Stimulated activated naive CD8-positive, alpha-beta T cell treated with anti-CD3 and anti-CD28 coated beads, Interleukin-15, Interleukin-2, amounts not matched to agents 100 U/mL and 50 U/mL, for 24 hours (primary cell): ENCODE measurements at places on chromosomes 12 and 14.

- DNase-seq, result no peak
Measured at GRCh38 chr12:106021516-106021915, 117.2 kb downstream of the NUAK1 start.

DNA sequence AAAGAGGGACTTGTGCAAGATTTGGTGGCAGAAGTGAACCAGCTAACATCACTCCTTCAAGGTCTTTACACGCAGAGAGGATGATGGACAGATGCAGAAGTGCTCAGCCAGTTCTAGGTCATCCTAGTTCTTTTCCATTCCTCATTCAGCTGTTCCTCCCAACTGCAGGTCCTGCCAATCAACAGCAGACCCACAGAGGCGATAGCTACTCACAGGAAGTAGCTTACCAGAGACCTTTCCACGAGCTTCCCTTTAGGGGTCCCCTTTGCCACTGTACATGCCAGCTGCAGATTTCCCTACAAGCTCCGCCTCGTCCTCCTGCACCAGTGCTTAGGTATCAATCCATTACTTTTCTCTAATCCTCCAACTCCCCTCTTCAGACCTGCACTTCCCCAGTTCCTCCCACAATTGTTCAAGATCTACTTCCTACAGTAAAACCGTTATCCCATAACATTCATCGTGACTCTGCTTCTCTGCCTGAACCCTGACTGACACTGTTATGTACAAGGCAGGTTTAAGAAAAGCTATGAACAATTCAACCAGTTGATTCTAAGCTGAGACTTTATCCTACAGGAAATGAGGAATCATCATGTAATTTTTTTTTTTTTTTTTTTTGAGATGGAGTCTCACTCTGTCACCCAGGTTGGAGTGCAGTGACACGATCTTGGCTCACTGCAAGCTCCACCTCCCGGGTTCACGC, 22.5 kb downstream of the RECQL start:
- no peak for DNase-seq

DNA sequence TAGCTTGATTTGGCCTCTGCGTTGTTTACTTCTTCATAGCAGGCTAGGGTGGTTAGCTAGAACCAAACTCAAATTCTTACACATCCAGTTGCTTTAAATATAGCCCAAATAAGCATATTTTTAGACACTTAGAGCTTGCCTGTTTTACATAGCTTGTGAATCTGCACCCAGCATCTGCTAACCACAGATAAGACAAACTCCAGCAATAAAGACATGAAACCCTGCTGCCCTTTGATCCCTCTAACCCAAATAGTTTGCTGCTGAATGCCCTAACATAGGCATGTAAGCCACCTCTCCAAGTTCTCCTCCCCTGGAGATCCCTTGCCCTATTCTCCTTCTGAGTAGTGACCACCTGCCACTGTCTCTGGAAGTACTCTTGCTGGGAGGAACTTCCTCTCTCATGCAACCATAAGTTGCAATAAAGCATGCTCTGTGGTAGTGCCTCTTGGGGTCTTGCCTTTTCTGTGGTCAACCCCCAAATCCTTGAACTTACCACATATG, 185.6 kb downstream of the TMEM117 start:
- DNase-seq, result no peak

- no peak for DNase-seq
Measured at GRCh38 chr14:95456281-95456680, 60.2 kb downstream of the SYNE3 start.

GRCh38 chr14:49972823-49973222, 79.9 kb downstream of the ARF6 start:
- DNase-seq, result peak; percentile 49

DNA sequence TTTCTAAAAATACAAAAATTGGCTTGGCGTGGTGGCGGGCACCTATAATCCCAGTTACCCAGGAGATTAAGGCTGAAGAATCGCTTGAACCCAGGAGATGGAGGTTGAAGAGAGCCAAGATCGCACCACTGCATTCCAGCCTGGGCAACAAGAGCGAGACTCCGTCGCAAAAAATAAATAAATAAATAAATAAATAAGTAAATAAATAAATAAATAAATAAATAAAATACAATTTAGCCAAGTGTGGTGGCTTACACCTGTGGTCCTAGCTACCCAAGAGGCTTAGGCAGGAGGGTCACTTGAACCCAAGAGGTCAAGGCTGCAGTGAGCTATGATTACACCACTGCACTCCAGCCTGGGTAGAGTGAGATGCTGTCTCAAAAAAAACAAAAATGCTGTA, 26.5 kb upstream of the SPTSSA start:
- no peak for DNase-seq

GRCh38 chr14:28762955-28763326, 3.6 kb upstream of the FOXG1 start:
- DNase-seq, result no peak

DNA sequence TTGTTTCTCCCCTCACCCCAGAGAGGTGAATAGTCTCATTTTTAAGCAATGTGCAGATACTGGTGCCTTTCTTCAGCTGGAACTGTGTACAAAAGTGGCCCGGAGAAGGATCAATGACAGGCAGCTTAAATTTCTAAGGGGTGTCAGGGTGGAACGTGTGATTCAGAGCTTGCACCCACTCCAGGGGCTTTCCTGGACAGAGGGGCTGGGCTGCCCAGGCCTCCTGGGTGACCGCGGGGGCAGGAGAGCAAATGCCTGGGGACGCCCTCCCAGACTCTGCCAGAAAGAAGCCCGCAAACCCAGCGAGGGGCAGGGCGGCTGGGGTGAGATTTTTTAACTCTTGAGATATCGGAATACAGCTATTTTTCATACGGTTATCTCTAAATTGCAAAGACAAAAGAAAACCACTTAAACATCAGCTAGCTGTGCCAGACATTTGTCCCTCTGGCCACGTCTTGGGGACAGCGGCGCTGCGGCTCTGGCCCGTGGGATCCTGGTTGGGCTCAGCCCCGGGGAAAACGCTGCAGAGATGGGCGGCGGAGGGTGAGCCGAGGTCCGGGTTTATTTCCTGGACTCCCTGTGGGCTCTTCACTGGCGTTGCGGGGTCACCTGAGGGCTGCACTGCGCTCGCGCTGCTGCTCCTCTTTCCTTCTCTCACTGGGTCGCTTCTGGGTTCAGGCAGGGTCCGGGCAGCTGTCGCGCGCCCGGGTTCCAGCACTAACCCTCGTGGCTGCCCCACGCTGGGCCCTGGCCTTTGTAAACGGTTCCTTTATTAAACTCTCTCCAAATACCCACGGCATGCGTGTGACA, 35.8 kb downstream of the NFKBIA start:
- DNase-seq, result peak; percentile 29
